ENCODE measurements at places on chromosomes 2 and 18.

DNA sequence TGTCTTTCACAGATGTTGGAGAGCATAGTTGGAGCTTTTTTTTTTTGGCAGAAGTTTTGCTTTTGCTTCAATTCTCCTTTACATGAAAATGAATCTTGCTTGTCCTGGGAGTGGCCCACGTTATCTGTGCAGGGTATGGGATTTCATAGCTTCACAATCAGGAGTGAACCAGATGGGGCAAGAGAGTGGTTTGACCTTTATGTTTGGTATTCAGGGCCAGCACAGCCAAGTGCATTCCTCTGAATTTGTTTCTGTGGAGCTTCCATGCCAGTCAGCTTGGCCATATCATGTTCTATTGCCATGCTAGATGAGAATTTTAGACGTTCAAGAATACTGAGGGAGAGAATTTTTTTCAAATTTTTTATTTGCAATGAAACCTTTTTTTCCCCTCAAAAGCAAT is 116.6 kb downstream of the PRPF40A start:
- no peak for DNase-seq

DNA sequence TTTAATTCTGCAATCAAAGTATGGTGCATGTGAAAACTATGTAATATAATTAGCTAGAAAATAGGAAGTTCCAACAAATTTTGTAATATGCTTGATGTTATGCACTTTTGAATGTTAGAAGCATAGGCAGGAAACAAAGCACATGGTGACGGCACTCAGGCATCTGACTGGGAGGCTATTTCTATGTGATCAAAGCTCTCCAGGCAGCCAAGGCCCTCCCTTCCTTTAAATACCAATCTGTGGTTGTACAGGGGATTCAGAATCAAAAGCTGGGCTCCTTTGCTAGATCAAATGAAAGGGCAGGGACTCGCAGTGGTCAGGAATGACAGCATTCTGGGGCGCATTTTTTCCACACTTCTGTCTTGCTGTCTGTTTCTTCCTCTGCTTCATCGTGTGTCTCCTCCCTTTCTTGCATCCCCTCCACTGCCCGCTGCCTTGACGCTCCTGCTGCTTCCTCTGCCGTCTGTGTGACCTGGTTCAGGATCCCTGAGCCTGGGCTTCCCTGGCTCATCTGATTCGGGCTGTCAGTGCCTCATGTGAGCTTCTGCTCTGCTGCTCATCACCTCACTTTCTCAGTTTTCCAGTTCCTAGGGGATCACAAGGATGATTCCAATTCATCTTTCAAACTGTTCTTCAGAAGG is 30.9 kb downstream of the TMEM182 start:
- DNase-seq, result no peak

GRCh38 chr18:13872373-13872772 is 43.0 kb downstream of the MC2R start:
- DNase-seq, result no peak

DNA sequence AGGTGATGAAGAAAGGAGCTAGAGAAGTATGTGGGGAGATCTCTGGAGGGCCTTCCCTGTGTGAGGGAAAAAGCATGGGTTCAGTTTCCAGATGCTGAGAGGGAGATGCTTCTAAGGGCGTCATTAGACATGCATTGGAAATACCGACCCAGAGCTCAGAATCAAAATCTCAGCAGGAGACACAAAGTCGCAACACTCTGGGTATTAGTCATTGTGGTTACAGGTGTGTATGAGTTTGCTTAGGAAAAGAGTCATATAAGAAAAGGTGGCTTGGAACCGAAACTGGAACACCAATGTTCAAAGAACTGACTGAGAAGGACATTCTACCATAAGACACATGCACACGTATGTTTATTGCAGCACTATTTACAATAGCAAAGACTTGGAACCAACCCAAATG is 477.1 kb downstream of the FBXO15 start:
- no peak for DNase-seq

DNA sequence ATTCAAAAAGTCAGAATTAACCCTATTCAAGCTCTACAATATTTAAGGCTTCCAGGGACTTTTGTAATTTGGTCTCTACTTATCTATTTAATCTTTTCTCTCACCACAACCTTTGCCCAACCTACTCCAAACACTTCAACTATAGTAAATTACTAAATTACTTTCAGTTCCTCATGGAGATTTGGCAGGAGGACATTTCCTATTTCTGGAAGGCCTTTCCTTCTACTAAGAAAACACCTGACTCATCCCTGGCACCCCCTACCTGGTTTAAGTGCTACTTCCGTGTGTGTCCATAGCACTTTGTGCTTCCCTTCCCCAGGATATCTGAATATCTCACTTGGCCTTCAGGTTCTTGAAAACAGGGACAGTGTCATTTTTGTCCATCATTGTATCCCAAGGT is 96.3 kb downstream of the UPP2 start:
- DNase-seq, result no peak

DNA sequence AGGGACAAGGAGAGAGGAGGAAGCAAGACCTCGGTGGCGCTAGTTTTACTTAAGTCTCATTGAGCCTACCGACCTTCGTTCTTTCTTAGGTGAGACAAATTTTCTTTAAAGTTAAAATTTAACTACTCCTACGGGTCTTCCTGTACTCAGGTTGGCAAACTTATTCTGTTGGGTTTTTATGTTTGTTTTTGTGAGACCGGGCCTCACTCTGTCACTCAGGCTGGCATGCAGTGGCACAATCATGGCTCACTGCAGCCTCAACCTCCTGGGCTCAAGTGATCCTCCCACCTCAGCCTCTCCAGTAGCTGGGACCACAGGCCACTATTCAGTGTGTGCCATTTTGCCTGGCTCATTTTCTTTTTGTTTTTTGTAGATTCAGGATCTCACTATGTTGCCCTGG is 189.0 kb downstream of the TNS1 start:
- no peak for DNase-seq

GRCh38 chr2:160736148-160737028 is 242.8 kb upstream of the RBMS1 start:
- DNase-seq, result no peak

DNA sequence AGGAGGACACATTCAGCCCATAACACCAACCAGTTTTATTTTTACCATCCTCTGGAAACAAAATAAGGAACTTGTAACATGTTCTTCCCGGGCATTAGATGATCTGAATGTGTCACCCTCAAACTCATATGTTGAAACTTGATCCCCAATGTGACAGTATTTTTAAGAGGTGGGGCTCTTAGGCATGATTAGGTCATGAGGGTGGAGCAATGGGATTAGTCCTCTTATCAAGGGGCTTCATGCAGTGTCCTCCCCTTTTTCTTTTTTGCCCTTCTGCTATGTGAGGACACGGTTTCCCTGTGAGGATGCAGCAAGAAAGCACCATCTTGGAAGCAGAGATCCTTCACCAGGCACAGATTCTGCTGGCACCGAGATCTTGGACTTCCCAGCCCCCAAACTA is 401.5 kb upstream of the TRIB2 start:
- no peak for DNase-seq
